ENCODE measurements at places on chromosomes 4 and X. TPM values are rescaled to one million over a fixed set of nuclear protein-coding genes. Genes with fewer than 3 reads are reported as not detected.

RGN gene
- 2.9 TPM for total RNA-seq

COL25A1 gene
- 14.7 TPM for total RNA-seq

PNMA3 gene
- total RNA-seq, result 12.6 TPM

MAGIX gene
- total RNA-seq, result 2.4 TPM

MGAT4D gene
- not detected for total RNA-seq

MYL5 gene
- total RNA-seq, result 3.7 TPM

SYTL5 gene
- 4.9 TPM for total RNA-seq

CLOCK gene
- 27.3 TPM for total RNA-seq

MAGEA2 gene
- not detected for total RNA-seq

ABCG2 gene
- 21.6 TPM for total RNA-seq

TEX13C gene
- total RNA-seq, result not detected

ARX gene
- 6.1 TPM for total RNA-seq

OTUD6A gene
- total RNA-seq, result not detected

HAUS7 gene
- total RNA-seq, result 6.5 TPM

OPRPN gene
- not detected for total RNA-seq

IL2RG gene
- total RNA-seq, result not detected

ATXN3L gene
- not detected for total RNA-seq

Data from frontal cortex (tissue), 4 donors.